Progenitor cell of endocrine pancreas (in vitro differentiated cells): ENCODE measurements at places on chromosomes 5 and 9.

- DNase-seq: peak; percentile 40
Observed at GRCh38 chr9:34651876-34652601, at the start of gene IL11RA. IL11RA (plus strand) TSS chr9:34652185; CDS start chr9:34655218, 3,033 bp downstream.

DNA sequence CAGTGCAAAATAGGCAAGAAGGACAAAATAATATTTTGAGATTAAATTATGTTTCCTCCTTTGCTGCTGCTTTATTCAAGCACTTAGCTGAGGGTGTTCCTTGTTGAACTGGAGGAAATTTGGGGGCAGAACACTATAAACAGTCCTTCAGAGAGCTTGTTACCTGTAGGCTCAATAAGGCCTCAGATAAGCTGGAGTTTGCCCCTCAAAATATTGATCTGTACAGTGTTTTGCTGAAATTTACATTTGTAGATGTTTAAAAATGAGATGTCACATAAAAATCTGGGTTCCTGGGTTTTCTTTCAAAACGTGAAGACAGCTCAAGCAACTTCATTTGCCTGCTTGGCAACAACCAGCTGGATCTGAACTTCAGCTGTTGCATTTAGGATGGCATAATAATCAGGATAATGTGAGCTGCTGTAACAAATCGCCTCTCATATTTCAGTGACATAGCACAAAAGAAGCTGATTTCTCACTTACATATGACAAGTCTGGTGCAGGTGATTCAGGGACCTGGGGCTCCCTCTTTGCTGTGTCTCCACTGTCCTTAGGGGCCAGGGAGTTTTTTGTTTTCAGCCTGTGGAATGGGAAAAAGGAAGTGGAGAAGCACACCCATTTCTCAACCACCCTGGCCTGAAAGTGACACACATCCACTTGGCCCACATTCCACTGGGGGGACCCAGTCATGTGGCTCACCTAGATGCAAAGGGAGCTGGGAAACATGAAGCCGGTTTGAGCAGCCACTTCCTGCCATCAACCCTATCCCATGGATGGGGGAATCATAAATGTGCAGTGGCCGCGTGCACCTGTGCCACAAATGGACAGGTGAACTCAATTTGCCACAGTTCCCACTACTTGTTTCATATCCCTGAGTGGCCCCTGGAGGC is 2.4 kb upstream of the PSAT1 start:
- no peak for DNase-seq

GRCh38 chr5:158388021-158388420 is 529.1 kb upstream of the CLINT1 start:
- no peak for DNase-seq

DNA sequence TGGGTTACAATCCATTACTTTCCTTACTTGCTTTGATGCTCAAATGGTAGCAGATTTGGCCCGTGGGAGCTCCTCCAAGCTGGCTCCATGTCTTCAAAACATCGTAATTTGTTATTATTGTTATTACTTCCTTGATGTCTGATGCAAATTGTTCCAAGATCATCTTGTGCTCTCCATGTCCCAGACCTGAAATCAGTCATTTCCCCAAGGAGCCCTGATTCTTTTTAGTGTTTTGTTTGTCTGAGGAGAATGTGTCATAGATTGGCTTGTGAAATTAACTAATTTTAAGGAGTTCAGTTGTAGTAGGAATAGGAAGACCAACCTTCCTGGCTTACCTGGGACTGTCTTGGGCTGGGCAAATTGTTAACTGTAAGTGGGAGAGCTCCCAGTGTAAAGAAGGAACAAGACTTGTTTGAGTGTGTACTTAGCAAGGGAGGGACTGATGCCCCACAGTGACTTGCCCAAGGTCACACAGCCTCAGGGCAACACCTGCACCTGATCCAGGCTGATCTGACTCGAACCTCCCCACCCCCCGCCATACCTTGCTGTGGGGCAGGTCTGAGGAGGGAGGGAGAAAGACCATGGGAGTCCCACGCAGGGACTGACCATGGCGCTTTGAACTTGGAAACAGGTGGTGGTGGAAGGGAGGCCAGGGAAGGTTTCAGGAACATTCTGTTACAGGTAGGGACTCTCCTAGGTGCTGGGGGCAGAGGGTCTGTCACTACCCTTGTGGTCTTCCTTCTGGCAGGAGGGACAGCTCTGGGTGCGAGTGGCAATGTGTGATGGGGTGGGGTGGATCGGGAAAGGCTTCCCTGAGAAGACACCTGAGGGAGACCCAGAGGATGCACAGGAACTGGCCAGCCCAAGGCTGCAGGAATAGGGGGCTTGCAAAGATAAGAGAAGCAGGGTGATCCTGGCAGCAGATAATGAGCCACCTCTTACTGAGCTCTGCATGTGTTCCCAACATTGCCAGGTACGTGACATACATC is 2.7 kb upstream of the BICD2 start:
- no peak for DNase-seq

DNA sequence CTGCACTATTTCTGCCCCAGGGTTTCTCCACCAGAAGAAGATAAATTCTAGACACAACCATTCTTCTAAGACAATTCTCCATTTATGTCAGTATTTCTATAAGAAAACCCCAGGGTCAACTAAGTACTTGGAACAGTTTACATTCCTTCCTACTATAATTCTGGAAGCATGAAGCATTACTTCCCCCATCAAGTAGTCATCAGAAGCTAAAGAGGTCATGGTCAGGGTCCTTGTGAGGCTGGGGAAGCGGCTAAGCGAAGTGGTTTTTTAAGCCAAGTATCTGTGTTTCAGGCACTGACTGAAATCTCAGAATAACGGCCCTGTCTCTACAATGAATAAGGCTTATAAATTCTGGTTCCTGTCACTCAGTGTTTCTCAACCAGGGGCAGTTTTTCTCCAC is 197.8 kb downstream of the GLIS3 start:
- no peak for DNase-seq

- DNase-seq: no peak
Observed at GRCh38 chr9:137347928-137348327, 45.9 kb upstream of the NRARP start.

DNA sequence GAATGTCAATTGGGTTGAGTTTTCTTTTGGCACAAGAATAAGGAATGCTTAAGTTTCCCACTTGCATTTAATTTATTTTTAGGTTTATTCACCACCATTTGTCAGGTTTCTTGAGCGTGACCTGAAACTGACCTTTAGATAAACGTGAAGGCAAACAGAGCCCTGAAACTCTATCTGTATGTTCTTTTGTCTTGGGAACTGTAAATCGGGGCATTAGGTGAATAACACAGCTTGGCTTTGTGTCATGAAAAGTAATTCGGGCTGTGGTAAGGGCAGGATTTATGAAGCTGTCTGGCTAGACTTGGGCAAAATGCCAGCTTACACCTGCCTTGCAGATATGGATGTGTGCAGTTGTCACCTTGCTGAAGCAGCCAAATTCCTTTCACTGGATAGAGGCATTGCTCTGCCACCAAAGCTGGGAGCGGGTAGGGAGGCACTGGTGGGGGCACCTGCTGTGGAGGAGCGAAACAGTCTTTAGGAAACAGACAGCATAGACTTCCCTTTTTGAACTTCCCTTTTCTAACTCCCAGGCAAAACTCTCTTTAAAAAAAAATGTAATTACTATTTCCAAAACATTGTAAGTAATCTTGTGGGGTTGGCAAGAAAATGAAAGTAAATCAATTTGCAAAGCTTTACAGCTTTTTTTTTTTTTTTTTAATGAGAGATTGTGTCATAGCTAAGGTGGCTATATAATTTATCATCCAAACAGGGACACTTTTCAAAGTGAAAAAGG is 545.2 kb downstream of the CSNK1G3 start:
- no peak for DNase-seq

GRCh38 chr9:18896531-18897179 is 136.4 kb downstream of the SAXO1 start:
- no peak for DNase-seq

GRCh38 chr5:122258840-122259239 is 53.2 kb upstream of the SNCAIP start:
- no peak for DNase-seq

- DNase-seq: no peak
Observed at GRCh38 chr5:94228791-94229190, 389.6 kb downstream of the KIAA0825 start.

DNA sequence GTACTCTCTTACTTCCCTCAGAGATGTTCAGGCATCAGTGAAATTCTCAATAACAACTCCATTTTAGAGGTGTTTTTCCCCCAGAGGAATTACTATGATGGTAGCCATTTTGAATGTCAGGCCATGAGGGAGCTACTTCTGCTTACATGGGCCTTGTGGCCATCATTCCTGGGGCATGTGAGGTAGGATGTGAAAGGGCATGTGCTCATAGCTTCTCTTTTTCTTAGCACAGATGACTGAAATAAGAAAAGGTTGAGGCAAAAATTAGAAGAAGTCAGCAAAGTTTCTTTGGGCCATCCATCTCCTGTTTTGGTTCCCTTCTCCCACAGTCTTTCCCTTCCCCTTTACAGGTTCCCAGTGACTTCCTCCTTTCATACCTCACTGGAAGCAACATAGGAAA is 68.8 kb downstream of the FEM1C start:
- no peak for DNase-seq

- no peak for DNase-seq
Observed at GRCh38 chr5:173410459-173411233, 82.4 kb upstream of the STC2 start.

DNA sequence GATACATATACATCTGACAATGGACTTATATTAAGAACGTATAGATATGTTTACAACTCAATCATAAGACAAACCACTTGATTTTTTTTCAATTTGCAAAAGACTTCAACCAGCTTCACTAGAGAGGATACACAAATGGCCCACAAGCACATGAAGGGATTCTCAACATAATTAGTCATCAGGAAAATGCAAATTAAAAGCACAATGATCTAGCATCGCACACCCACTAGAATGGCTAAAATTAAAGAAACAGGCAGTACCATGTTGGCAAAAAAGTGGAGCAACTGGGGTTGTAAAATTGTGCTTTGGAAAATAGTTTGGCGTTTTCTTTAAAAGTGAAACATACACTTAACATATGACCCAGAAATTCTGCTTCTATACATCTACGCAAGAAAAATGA is 80.0 kb upstream of the TRIO start:
- no peak for DNase-seq

GRCh38 chr9:114288193-114289091 is 34.5 kb upstream of the ORM1 start:
- DNase-seq: no peak
